ENCODE measurements at places on chromosomes 7 and 10. TPM values are rescaled to one million over a fixed set of nuclear protein-coding genes. Genes with fewer than 3 reads are reported as not detected.

- no peaks in the 10 kb centered on the region for H3K27me3 ChIP-seq
- no peaks in the 10 kb centered on the region for H3K4me1 ChIP-seq
- H3K27ac ChIP-seq = no peak overlapping the region
Measured at GRCh38 chr10:78476844-78477243, 443.2 kb downstream of the RPS24 start.

- peaks cover 10% of the 10 kb centered on the region for H3K27me3 ChIP-seq
- H3K4me1 ChIP-seq = no peaks in the 10 kb centered on the region
- no peak for DNase-seq
- H3K4me3 ChIP-seq = no peak overlapping the region
Measured at GRCh38 chr10:128530301-128530700, 404.1 kb upstream of the MKI67 start.

GRCh38 chr10:121800146-121800545 is 127.7 kb downstream of the ATE1 start:
- H3K36me3 ChIP-seq = peaks cover 27% of the 10 kb centered on the region
- no peak for DNase-seq
- H3K27ac ChIP-seq = no peak overlapping the region

DNA sequence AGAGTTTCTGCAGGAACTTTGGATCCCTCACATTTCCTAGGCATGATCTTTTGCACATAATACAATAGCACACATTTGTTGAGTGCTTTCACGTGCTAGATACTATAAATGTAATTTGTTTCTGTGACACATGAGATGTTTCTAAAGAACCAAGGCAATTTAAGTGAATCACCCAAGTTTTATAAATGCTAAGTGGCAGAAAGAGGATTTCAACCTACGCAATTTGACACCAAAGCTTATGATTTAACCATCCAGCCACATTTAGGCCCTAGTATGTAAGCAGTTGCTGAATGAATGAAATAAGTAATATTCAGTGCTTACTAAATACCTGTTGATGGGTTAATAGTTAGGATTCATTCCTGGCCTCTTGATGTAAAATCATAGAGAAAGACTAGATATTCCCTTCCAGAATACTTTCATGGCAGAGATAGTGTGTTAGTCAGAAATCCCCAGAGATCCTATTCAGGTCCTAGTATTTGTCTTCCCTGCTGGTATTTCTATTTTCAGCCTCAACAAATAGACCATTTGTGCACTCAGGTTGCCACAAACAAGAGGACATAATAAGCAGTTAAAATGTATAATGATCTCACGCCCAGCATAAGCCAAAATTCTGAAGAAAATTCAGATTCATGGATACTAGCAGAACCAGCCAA is 572.6 kb downstream of the IPMK start:
- no peak overlapping the region for H3K4me3 ChIP-seq
- no peak overlapping the region for H3K27ac ChIP-seq
- DNase-seq = no peak
- H3K36me3 ChIP-seq = no peaks in the 10 kb centered on the region
- H3K27me3 ChIP-seq = no peaks in the 10 kb centered on the region

Gene OR6V1
- not detected for total RNA-seq

Gene GHRHR
- not detected for total RNA-seq

GRCh38 chr10:103679096-103679790 is 176.1 kb downstream of the SH3PXD2A start:
- DNase-seq = no peak
- no peak overlapping the region for H3K27ac ChIP-seq
- no peaks in the 10 kb centered on the region for H3K36me3 ChIP-seq
- H3K27me3 ChIP-seq = no peaks in the 10 kb centered on the region

Gene C7orf57
- total RNA-seq = not detected

DNA sequence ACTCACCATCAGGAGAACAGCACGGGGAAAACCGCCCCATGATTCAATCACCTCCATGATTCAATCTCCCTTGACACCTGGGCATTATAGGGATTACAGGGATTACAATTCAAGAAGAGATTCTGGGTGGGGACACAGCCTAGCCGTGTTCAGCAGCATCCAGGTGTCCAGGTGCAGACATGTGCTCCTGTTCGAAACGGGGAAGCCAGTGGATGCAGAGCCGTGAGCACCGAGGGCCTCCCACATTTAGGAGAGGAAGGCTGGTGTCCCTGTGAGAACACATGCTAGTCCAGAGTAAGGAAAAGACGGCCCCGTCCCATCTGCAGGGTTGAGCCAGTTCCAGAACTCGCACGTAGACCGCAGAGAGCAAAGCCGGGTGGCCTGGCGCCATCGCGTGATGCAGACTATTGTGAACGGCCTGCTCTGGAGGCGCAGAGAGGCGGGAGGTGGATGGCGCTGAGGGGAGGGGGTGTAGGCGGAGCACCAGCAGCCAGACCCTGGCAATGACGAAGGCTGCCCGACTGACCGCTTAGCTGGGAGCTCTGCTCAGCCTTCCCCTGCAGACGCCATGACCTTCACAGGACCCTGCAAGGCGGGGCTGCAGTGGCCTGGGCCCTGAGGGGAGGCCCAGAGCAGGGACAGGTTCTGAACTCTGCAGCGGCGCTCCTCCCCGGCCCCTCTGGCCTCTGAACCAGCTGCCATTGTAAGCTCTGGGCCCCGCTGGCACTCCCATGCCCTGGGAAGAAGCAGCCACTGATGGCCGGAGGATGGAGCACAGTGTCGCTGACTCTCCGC is 141.6 kb upstream of the TCERG1L start:
- H3K36me3 ChIP-seq = no peaks in the 10 kb centered on the region
- H3K27me3 ChIP-seq = no peaks in the 10 kb centered on the region
- DNase-seq = no peak
- H3K4me1 ChIP-seq = no peaks in the 10 kb centered on the region
- H3K4me3 ChIP-seq = no peak overlapping the region
- no peak overlapping the region for H3K27ac ChIP-seq

Gene MMP21
- total RNA-seq = 0.68 TPM
